ENCODE measurements at places on chromosomes 3 and 15.

- no peak for DNase-seq
Observed at GRCh38 chr3:125191730-125192129, 20.8 kb downstream of the SLC12A8 start.

GRCh38 chr15:89672221-89673164, 6.7 kb downstream of the PLIN1 start:
- DNase-seq = no peak

- no peak for DNase-seq
Observed at GRCh38 chr3:102025606-102026270, 176.4 kb downstream of the NFKBIZ start.

DNA sequence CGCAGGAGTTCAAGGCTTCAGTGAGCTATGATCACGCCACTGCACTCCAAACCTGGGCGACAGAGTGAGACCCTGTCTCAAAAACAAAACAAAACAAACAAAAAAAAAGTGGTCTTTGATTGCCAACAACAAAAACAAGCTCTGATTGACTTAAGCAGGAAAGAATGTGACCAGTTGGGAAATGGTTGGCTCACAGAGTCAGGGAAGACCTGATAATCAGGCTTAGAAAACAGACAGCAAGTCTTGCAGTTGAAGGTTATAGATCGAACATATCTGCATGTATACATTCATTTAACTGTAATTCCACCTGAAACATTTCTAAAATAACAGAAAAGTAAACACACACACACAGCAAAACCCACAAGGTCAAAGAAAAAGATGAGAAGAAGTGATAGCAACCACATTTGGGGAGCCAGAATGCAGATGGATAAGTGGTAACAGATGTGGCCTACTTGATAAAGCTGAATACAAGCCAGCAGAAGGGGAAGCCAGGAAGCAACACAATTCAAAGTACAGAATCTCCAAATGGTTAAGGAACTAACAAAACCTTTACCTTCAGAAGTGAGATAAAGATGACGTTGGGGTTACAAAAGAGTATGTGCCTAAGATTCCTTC, 699.9 kb upstream of the ZNF385D start:
- DNase-seq = no peak

GRCh38 chr3:12267376-12268030, 21.4 kb upstream of the PPARG start:
- DNase-seq = no peak

DNA sequence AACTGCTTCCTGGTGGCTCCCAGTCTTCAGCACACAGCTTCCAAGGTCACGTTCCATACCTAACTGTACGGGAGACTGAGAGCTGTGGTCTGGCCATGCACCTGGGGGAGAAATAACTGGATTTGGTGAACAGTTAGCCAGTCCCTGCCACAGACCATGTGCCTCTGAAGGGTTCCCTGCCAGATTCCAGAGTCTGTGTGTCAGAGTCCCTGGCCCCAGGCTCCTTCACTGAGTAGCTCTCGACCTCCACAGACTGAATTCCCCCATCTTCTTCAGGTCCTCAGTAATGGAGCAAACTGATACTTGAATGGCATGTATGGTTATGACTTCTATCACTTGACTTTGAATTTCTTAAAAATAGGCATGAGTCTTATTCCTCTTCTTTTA, 17.5 kb downstream of the MKRN2OS start:
- DNase-seq = no peak

- no peak for DNase-seq
Observed at GRCh38 chr15:71883447-71883846, 73.1 kb downstream of the NR2E3 start.

GRCh38 chr3:37999836-38000235, 9.2 kb downstream of the VILL start:
- no peak for DNase-seq

GRCh38 chr3:12780751-12781150, 15.7 kb upstream of the CAND2 start:
- no peak for DNase-seq

DNA sequence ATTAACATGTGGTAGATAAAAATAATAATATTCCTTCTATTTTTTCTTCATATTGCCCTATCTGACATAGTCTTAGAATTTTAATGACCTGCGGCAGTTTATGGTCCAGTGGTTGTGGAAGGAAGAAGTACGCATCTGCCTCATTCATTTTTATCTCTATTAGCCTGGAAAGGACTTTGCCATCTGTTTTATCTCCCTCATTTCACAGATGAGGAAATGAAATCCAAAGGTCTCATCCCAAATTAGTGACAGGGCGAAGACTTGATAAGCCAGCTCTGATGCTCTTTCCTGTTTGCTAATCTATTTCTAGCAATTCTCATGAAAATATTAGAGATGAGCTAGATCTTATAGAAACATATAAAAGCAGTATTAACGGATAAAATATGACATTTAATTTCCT, 113.3 kb downstream of the KLHL25 start:
- DNase-seq = no peak

GRCh38 chr3:127525373-127525772, 65.2 kb downstream of the TPRA1 start:
- no peak for DNase-seq

DNA sequence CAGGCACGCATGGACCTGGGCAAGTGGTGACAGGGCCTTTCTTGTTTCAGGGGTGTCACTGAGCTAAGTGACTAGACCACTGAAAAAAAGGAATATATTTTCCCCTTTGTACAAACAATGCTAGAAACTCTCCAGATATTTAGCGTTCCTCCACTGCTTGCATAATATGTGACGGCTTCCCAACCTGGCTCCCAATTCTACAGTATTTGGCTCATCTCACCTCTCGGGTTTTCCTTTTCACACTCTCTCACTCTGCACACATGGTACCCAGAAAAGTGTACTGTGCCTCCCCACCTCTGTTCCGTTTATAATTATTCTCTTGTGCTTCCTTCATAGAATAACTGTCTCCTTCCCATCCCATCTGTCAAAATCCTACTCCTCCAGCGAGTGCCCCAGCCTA, 140.5 kb upstream of the KLHL25 start:
- no peak for DNase-seq

- no peak for DNase-seq
Observed at GRCh38 chr15:28994831-28995596, 109.2 kb downstream of the APBA2 start.

DNA sequence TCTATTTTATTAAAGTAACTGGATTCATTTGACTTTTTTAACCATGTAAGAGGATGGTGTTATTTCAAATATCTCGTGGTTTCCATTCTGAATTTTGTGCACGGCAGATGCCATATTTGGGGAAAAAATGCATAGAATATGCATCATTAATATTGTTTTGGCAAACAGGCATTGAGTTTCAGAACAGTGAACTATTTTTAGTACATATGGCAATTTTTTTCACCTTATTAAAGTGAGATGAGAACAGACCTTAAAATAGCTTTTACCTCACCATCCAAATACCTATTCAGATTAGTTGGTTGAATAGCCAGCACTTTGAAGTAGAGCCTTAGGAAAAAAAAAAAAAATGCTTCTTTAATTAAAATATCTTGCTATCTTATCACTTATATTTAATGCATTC, 117.3 kb upstream of the FLNB start:
- DNase-seq = no peak

GRCh38 chr3:178948546-178948945, 123.1 kb downstream of the ZMAT3 start:
- no peak for DNase-seq
